ENCODE measurements at places on chromosomes 13 and 19. TPM values are rescaled to one million over a fixed set of nuclear protein-coding genes. Genes with fewer than 3 reads are reported as not detected.

Gene DAND5
- polyA plus RNA-seq: not detected

Gene CGB5
- polyA plus RNA-seq: not detected

Gene CILP2
- polyA plus RNA-seq: not detected

Gene C3
- polyA plus RNA-seq: not detected

Gene FBXO46
- 23.7 TPM for polyA plus RNA-seq

Gene SUCLA2
- polyA plus RNA-seq: 17.4 TPM

Gene KANK3
- polyA plus RNA-seq: not detected

Gene SERP2
- polyA plus RNA-seq: not detected

Gene TNPO2
- polyA plus RNA-seq: 4.2 TPM

Gene ZNF497
- polyA plus RNA-seq: 2.1 TPM
